ENCODE measurements at places on chromosomes 4 and X.

DNA sequence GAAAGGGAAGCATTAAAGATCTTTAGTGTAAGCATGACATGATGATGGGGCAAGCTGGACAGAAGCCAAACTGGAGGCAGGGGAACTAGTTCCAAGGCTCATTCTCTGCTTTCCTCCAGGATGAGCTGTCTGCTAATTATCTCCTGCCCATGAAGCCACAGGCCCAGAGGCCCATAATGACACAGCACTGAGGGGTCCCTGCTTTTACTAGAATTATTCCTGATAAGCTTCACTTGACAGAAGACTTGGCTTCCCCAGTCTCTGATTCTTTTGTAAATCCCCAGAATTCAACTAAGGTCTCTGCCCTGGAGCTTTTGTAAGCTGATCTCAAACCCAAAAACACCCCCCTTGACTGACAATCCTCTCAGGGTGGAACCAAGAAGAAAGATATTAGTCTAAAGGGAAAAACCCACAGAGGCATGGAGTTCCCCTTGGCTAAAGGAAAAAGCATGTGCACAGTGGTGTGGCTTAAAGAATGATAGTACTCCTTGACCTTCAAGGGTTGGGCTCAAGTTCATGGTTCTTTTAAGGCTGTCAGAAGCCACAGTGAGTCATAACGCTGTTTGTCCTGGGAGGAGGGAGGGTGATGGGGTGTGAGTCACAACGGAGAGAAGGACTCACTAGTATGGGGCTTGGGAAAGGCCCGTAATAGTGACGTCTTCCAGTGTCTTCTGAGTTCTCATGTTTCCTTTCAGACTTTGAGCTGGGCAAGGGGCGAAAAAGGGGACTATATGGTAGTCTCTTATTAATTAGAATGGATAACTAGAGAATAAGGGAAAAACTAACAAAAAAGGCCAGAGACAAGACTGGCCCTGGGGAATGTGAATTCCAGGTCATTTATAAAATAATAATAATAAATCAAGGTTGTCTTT lies 146.0 kb upstream of the CPEB2 start:
- DNase-seq = peak; percentile 95

- DNase-seq = no peak
Measured at GRCh38 chrX:13471269-13471668, 98.1 kb upstream of the EGFL6 start.

- peak; percentile 11 for DNase-seq
Measured at GRCh38 chr4:147837435-147837834, 105.5 kb downstream of the ARHGAP10 start.

DNA sequence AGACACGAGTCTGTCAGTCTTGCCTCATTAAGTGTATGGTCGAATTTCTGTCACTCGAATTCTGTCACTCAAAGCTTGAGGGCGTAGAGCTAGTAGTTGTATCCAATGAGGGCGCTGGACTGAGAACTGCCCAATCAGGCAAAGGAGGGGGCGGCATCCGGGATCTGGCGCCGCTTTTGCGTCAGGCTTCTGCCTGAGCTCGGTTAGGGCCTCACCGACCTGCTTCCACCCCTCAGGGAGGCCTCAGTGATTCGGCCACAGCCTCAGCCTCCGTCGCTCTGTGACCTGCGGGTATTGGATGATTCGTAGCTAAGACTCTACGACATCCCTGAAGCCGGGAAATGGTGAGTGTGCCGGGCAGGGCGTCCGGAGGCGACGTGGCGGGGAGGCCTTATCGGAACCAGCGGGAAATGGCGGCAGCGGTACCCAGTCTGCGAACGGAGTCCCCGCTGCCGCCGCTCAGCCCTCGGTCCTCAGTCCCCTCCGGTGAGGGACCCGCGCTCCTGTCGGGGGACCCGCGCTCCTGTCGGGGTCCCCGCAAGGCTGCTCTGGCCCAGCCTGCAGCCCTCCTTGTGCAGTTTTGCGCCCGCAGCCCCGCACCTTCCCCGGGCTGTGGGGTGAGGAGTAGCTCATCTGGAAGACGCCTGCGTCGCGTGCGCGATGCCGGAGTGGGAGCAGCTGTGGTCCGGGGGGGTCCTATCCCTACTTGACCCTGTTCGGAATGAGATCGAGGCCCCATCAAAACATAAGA lies 88.3 kb downstream of the ZNF718 start:
- DNase-seq = no peak

GRCh38 chrX:49892542-49892941 lies 13.3 kb downstream of the USP27X start:
- peak; percentile 55 for DNase-seq

DNA sequence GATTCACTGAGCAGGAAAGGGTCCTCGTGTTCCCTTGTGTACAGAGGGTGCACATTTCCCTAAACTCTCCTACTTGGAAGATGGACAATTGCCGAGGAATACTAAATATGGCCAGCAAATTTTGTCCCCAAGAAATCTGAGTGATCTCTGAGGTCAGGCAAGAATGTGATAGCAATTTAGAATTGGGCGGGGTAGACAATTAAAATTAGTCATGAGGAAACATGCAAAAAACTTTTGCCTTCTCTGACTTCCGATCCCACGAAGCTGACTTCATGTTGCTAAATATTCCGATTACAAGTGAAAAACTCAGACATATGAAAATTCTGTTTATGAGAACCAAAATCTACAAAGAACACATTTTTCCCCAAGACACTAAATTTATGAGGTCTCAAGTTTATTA lies 453.9 kb upstream of the ZFP42 start:
- no peak for DNase-seq

DNA sequence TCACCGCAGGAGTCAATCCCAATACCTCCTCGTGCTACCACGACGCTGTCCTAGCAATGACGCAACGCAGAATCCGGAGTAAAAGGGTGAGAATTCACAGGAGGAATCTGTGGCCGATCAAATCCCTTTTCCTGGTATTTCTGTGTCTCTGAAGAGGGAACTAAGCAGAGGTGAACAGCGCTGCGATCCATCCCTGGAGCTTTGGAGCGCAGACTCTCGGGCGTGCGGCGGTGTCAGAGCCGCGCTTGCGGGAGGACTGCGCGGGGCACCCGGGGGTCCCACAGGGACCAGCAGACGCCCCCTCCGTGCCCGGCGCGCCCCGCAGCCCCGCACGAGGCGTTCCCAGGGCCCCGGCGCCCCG lies 17.2 kb upstream of the ZNF718 start:
- DNase-seq = no peak

DNA sequence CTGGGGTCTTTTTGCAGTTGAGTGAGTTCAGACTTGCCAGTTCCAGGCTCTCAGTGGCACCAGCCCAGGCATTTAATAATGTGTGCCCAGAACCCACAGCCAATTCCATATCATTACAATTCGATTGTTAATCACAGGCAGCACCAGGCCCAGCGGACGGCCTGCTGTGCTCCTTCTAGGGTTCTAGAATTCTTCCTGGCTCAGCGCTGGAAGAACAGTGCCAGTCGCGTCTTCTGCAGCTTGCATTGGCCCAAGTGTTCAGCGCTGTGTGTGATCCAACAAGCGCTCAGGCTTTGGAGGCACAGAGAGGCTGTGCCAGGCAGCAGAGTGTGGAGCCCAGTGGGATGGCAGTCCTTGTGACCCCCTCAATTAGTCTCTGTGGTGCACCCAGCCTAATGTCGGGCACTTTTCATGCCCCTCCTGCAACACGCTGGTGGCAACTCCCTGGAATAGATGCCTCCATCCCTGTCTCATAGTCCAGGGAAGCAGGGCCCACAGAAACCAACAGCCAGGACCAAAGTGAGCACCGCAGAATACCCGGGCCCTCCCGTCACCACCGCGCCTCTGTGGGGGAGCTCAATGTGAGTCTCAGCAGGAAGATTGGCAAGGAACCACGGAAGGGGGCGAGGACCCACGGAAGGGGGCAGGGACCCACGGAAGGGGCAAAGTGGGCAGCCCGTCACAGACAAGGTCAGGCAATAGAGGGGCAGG lies 193.2 kb downstream of the AFAP1 start:
- no peak for DNase-seq

GRCh38 chrX:11137543-11138139 lies 26.5 kb downstream of the HCCS start:
- peak; percentile 13 for DNase-seq

- no peak for DNase-seq
Measured at GRCh38 chr4:64598066-64598465, 188.8 kb upstream of the TECRL start.

DNA sequence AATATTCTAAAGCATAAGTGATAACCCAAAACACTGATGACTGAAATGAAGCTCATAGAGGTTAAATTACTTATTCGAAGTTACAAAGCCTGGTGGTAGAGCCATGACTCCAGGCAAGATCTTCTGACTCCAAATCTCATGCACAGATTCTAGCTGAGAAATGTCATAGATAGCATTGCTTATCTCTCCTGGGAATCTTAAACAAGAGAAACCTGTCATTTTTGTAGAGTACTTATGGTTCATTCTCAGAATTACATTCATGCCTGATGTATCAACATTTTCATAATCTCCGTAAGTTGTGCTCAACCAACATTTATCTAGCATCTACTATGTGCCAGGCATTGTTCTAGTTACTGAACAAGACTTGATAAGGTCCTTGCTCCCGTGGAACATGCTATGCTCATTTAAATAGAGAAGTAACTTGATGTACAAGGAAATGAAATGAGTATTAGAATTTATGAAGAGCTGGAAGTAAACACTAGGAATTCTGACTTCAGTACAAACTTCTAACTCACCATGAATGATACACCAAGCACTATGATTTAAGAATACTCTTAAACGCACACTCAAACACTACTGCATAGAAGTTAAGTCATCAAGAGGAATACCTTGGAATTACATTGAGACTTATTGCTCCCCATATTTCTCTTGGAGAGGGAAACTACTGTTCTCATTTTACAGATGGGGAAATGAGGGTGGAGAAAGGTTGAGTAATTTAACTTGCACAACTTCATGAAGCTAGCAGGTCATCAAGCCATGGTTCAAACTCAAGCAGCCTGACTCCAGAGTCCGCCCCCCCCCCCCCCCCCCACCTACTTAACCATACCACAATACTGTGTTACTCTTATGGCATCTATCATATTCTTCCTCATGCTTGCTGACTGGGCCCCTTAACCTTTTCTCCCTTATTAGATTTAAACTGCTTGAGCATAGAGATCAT lies 45.4 kb downstream of the MBNL3 start:
- DNase-seq = peak; percentile 70

- no peak for DNase-seq
Measured at GRCh38 chrX:128698573-128699181, 646.5 kb upstream of the ACTRT1 start.

- DNase-seq = peak; percentile 35
Measured at GRCh38 chr4:2408401-2408958, 10.0 kb downstream of the ZFYVE28 start.

DNA sequence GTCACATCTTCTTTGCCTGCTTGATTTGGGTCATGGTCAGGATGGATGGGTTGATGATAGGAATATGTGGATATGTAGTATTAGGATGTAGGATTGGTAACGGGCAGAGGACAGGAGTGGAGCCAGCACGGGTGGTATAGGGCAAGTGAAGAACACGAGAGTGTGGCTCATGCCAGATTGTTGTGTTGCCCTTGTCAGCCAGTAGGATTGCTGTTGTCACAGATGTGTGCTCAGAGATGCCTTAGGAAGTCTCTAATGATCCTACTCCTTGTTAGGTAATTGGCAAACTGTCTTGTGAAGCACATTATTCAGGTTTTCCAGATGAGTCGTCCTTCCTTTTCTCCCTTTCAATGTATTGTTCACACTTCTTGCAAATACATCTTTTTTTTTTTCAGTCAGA lies 5.5 kb downstream of the ATP10D start:
- peak; percentile 23 for DNase-seq

GRCh38 chrX:94123062-94123461 lies 449.1 kb downstream of the FAM133A start:
- no peak for DNase-seq

DNA sequence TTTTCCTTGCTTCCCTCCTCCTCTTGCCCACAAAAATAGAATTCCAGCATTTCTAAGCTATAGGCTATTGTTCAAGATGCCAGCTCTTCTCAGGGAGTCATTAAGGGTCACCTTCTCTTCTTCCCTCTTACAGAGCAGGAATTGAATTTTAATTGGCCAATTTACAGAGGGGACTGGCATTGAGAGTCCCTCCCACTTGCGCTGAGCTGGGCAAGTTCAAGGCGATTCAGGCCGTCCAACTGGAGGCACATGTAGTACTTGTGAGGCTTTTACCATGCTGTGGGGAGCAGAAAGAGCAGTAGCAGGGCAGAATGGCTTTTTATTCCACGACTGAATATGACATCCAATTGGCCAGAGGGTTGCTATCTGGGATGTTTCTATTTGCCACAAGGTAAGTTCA lies 181.9 kb downstream of the SOWAHB start:
- no peak for DNase-seq

DNA sequence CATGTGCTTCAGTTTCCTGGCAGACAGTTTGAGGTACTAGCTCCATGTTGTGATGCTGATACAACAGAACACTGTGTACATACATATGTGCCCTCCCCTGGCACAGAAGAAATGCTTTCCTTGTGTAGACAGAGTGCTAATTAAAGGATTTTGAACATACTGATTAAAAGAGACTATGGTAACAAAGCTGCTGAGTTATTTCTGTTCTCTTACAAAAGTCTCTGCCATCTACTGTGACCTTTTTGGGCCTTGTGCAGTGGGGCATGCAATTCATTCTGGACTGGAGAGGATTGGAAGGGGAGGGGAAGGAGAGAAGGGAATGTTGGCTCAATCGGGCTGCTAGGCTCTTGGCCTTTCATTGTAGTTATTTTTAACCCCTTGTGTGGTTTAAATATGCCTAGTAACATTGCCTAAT lies 6.0 kb downstream of the PDLIM5 start:
- no peak for DNase-seq

- DNase-seq = no peak
Measured at GRCh38 chrX:39853417-39854030, 244.2 kb downstream of the BCOR start.

DNA sequence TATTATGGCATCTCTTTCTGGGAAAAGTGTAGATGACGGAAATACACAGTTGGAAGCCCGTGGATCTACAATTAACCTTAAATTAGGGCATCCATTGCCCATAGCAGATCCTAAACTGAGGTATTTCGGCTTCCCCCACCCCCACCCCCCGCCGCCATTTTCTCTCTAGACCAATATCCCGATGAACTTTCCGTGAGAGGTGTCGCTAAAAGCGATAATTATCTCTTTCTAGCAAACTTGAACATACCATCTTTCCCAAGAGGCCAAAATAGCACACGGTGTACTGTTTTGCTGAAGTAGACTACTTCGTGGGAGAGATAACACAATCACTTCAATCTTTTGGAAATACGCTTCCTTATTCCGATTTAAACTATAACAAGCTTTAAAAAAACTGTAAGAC lies 554 bp downstream of the KLHL15 start:
- DNase-seq = no peak

- no peak for DNase-seq
Measured at GRCh38 chr4:57442241-57442640, 332.1 kb upstream of the IGFBP7 start.

DNA sequence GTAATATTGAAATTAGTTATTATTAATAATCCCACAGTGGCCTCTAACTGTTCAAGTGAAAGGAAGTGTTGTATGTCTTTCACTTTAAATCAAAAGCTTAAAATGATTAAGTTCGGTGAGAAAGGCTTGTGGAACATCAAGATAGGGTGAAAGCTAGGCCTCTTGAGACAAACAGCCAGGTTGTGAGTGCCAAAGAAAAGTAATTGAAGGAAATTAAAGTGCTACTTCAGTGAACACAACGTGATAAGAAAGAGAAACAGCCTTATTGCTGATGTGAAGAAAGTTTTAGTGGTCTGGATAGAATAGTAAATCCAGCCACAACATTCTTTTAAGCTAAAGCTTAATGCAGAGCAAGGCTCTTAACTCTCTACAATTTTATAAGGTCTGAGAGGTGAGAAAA lies 42.6 kb upstream of the IL13RA2 start:
- no peak for DNase-seq

Data from MV-4-11 (cell line).